ENCODE measurements at places on chromosomes 4 and X. TPM values are rescaled to one million over a fixed set of nuclear protein-coding genes. Genes with fewer than 3 reads are reported as not detected.
A peak's percentile ranks its signal among the peaks of the same experiment; 100 is the strongest.

- no peak for DNase-seq
Measured at GRCh38 chr4:176011529-176011928, 54.1 kb upstream of the WDR17 start.

GRCh38 chr4:41125558-41126311 lies 88.6 kb downstream of the APBB2 start:
- no peak for DNase-seq

DNA sequence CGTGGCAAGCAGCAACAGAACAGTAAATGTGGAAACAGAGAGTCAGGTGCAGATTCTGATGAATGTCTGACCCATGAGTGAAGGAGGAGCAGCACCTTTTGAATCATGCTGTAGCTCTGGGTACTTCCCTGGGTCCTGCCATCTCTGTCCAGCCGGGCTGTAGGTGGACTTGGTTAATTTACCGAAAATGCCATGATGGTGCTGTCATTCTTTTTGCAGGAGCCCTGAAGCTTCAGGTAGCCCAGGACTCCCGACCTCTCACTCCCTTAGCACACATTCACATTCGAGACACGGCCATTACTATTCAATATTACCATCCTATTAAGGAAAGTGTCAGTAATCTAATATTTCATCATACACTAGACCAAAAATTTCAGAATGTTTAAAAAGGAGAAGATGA lies 320.9 kb downstream of the STK32B start:
- no peak for DNase-seq

DNA sequence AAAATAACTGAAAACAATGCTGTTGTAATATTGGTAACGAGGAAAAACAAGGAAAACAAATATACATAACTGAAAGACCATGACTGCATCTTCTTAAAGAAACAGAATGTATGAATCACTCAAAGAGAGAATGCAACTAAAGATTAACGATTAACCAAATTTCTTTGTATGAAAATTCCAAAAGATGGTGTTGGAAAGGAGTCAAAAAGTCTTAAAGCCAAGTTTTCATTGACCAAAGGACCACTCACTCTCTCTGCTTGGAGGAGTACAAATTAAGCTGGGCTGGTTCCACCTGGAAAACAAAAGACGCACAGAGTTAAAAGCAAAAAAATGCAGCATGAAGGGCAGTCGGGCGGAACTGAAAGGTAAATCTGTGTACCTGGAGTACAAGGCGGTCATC lies 1.8 kb downstream of the DCAF12L1 start:
- DNase-seq: no peak

GRCh38 chrX:12241026-12241425 lies 102.8 kb downstream of the FRMPD4 start:
- no peak for DNase-seq

DNA sequence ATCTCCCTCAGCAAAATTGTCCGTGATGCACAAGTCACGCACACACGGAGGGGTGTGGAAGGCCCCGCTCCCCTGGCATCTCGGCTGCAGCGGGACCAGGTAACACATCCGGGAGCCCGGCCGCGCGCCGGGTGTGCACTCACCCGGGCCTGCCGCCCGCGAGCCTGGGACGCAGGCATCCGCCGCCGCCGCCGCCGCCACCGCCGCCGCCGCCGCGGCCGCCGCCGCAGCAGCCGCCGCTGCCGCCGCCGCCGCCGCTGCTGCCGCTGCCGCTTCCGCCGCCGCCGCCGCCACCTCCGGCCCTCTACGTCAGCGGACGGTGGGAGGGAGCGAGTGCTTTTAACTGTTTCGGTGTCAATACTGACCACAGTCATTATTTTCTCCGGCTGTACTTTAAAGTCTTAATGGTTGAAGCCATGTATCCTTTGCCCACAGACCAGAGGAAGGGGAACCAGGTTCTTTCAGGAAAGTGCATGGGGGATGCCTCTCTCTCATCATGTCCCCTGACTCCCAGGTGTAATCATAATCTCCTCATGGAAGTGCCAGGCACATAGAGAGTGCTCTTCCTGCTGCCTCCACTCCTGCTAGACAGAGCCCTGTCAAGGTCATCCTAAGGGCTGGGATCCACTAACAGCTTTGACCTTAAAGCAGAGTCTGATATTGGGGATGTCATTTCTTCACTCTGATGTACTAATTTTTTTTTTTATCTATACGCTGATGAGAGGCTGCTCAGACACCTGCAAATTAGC lies 38.0 kb downstream of the MAGEE2 start:
- DNase-seq: peak; percentile 47

DNA sequence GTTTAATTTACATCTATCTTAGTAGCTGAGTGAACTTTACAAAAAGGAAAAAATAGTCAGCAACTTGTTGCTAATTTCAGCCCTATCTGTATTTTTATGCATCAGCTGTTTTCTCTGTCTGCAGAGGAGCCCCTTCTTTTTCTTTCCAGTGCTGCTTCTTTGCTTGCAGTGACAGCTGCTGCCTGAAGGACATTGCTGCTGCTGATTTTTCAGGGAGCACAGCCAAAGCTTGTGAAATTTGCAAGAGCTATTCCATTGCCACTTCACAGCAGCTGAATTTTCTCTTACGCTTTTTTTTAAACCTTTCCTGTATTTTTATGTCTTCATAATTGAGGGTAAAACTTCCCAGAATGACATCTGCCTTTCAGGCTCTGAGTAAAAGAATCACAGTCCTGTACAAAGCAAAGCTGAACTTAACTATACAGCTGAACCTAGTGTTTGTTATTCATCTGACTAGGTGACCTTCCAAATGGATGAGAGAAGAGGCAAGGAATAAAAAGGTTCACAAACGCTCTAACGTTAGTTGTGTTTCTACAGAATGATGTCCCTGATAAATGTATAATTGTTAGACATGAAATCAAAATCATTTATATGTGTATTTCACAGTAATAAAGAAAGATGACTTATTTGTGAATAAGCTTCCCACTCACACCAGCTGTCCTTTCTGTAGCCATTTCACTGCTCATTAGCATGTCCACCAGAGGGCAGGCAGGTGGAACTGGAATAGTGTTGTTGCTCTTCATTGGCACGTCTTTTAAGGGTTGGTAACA lies 541.4 kb downstream of the ADGRL3 start:
- DNase-seq: no peak

DNA sequence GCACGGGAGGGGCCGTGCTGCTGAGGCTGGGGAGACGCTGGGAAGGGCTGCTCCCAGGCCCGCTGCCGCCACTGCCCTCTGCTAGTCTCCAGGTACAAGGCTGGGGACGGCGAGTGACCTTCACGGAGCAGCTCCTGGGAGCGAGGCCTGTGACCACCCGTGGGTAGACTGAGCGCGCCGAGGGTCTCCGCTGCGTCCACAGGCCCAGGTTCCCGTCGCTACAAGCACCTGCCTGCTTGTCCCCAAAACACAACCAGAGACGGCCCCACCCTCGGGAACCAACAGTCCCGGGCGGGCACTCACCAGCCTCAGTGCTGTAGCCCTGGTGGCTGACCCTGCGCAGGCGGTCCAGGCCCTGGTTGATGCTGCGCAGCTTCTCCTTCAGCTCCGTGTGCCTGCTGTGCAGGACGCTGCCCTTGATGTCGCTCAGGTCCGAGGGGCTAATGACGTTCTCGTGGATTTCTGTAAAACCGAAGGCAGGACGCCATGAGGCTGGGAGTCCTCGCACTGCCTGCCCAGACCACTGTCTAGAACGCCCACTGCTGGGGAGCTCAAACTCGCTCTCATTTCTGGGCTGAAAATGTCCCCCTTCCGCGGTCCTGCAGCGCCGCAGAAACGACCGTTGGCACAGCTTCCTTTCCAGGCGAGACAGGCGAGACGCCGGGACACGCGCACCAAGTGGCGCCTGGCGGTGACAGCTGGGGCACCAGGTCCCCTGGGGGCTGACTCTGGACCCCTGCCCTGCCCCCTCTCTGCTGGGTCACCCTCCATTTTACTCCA lies 14.3 kb downstream of the LRPAP1 start:
- DNase-seq: no peak

DNA sequence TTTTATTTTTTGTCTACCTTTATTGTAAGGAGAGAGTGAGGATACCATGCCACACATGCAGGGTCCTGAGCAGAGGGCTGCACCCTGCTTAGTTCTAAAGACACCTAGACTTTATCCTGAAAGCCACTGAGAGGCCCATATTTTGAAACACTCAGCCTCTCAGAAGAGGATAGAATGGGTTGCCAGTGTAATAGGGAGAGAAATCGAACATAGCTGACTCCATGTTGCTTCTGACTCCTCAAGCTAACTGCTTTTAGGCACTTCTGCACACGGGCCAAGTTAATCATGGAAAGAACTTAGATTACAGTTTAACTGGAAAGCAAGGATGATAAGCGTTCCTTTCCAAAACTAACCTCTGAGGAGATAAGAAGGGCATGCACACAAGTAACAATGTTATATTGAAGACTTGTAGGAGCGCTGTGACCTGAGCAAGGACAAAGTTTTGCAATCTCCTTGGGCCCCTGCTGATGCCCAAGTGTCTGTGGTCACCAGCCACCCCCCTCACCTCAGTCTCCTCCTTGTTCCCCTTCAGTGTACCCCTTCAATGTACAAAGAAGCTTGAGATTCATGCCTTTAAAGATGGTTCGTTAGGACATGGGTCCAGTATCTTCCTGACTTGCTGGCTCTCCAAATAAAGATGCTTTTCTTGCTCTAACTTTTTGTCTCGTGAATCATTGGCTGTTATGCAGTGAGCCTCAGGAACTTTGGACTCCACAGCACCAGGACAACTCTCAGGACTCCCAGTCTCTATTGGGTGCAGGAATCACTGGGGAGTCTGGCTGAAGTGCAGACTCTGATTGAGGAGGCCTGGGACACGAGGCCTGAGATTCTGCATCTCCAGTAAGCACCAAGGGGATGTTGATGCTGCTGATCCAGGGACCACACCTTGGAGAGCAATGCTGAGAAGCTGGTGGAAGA lies 25.4 kb upstream of the CD99 start:
- DNase-seq: no peak

- no peak for DNase-seq
Measured at GRCh38 chrX:111284631-111285293, 14.5 kb upstream of the CAPN6 start.

GRCh38 chr4:87912164-87913004 lies 63.1 kb upstream of the SPP1 start:
- DNase-seq: no peak

DNA sequence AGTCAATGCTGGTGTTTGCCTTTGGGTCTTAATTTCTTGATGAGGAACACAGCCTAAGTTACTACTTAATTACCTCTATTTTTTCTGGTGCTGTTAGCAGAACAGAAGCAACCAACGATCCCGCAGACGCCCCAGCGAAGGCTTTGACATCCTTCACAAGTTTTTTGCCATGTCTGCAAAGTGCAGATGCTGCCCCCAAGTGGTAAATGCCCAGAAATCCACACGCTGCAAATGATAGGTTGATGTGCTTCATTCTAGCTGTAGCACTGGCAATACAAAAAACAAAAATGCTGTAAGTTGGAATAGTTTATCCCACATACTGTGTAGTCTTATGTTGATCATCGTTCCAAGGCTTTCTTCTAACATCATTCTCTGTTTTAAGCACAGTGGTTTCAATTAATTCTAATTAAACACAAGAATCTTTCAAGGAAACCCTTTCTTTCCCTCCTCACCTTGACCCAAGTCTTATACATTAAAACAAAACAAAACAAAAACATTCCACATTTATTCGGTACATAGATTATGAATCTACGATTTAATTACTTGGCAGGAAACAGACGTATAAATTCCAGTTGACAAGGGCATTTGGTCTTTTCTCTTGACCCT lies 1.2 kb downstream of the PNPLA4 start:
- peak; percentile 65 for DNase-seq

DNA sequence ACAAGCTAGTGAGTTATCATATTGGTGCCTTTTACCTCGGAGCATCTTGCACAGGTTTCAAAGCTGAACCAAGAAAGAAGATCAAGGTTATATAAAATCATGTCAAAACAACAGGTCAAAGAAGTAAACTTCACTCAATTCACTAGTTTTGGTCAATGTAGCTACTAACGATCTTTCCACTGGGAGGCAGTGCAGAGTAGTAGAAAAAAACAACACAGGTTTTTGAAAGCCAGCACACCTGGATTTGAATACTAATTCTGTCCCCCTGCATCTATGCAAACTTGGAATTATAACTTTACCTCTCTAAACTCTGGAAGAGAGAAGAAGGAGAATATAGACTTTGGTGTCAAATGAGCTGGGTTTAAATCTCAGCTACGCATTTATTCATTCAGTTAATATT lies 266.1 kb downstream of the GRIA3 start:
- DNase-seq: no peak

GRCh38 chr4:84099599-84099998 lies 399.5 kb downstream of the NKX6-1 start:
- DNase-seq: no peak

DNA sequence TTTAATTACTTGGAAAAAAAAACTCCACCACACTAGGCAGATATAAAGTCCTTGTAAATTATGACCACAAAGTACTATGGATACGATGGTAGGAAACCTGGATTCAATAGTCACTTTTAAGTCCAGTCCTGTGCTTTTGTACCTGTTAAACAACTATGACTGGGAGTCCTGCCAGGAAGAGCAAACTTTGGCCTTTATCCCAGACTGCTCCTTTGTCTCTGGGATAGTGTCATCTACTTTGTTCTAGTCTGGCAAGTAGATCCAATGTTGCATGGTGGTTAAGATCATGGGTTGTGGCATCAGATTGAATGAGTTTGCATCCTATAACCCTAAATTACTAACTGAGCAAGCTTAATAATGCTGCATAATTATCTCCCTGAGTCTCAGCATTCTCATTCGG lies 175.3 kb upstream of the FGF13 start:
- DNase-seq: no peak

DNA sequence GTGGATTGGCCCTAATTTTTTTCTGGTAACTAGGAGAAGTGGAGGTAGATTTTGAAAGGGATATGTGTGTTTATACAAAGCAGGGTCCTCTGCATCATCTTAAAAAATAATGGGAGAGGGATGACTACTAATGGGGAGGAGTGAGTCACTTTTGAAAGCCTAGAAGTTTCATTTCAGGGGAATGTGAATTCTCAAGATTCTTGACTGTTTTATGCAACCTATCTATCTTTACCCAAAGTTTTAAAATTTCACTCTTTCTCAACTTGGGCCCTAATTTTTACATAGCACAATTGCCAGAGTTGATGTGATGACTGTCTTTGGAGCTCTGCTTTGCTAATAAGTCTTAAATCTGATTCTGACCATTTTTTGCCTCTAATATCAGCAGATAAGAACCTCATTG lies 445.2 kb downstream of the GRXCR1 start:
- DNase-seq: no peak

DNA sequence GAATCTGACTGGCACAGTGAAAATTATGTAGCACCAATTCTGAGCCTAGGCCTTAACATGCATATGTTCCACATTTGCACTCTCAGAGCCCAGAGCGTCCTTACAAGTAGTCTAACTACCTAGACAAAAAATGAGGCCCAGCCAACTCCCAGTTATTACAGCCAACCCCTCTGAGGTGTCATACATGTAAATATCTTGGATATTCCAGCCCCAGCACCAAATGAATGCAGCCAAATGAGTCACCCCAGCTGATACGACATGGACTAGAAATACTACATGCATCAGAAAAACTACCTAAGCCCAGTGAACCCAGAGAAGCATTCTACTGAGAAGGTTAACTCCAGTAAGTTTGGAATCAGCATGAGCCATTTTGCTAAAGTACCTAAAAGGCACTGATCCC lies 145.1 kb downstream of the STPG2 start:
- DNase-seq: no peak

Gene CEP44
- 29.3 TPM for total RNA-seq

Gene EFHC2
- 0.58 TPM for total RNA-seq

Gene SSX4B
- total RNA-seq: not detected

Gene INTS6L
- total RNA-seq: 22.7 TPM

Gene NLGN3
- 0.86 TPM for total RNA-seq

Gene DCAF4L1
- 0.17 TPM for total RNA-seq

Gene MAGEA1
- not detected for total RNA-seq

Gene VEGFD
- total RNA-seq: not detected

All from activated CD4-positive, alpha-beta memory T cell treated with anti-CD3 and anti-CD28 coated beads for 36 hours (primary cell).